ENCODE measurements at places on chromosomes 13 and 19.

DNA sequence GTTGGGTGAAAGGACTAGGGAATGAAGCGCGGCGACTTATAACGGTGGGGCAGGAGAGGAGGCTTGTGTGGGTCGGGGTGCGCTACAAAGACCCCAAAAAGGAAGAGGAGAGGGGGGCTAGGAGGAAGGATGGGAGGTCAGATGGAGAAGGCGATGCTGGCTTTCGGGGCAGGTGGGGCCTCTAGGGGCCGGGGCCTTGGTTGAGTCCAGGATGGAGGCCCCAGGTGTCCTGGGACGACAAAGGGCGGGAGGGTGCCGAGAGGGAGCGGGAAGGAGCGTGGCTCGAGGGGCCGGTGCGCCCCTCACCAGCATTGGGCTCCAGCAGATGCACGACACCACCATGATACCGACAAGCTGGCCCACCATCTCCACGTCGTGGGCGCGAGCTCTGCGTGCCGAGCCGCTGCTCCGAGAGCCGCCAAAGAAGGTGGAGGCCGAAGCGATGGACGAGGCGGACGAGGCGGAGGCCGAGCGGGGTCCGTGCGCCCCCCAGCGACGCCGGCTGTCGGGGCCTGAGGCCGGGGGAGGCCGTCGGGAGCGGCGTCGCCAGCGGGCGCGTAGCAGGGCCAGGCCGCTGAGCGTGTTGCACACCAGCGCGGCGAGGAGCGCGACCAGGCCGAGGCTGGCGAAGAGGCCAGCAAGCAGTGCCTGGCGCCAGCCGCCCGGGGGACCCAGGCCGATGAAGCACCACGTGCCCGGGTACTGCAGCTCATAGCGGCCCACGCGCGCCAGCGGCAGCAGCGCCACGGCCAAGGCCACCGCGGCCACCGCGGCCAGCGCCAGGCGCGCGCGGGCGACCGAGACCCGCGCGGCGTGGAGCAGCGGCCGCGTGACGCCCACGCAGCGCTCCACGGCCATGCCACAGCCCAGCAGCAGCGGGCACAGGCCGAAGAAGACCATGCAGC lies 1.8 kb downstream of the PTGER1 start:
- DNase-seq, result no peak

- no peak for DNase-seq
Observed at GRCh38 chr13:57063007-57063406, 77.7 kb upstream of the PRR20A start.

DNA sequence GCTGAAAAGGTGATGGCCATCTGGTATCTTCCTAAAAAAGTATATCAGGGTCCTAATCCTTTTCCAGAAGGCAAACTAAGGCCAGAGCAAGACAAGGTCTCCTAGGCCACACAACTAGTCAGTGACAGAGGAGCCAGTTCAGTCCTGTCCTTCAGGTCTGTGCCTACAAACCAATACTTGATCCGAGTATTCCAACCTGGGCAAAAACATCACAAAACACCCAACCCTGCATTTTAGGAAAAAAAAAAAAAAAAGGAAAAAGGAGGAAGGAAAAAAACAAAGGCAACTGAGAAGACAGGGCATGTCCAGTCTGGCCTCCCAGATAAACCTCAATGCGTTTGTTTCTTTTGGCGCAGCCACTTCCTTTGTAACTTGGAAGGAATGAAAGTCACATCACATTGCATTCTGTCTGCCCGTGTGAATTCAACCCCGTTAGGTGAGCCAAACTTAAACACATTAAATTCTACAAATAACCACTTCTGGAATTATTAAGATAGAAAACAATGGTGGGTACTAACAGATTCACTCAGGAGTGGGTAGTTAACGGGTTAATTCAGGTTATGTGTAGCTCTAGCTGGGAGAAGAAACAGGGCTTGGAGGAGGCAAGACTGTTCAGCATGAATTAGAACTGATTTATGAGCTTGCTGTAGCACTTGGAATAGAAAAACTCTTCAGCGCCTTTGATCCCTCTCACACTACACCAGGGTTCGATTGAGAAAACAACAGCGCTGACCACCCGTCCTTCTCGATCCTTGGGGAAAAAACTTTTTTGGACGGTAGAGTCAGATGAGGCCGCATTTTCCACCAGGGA lies 43.0 kb upstream of the HNRNPA1L2 start:
- DNase-seq, result no peak

DNA sequence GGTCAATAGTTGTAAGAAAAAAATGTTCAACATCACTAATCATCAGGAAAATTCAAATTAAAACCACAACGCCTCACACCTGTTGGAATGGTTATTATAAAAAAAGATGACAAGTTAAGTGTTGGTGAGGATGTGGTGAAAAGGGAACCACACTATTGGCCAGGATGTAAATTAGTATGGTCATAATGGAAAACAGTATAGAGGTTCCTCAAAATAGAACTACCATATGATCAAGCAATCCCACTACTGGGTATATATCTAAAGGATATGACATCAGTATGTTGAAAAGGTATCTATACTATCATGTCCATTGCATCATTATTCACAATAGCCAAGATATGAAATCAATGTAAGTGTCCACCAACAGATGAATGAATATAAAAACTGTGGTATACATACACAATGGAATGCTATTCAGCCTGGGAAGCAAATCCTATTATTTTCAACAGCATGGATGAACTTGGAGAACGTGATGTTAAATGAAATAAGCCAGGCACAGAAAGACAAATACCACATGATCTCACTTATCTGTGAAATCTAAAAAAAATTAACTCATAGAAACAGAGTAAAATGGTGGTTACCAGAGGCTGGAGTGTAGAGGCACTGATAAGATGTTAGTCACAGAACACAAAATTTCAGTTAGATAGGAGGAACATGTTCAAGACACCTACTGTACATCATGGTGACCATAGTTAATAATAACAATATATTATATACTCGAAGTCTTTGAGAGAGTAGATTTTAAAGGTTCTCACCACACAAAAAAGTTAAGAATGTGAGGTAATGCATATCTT lies 56.6 kb downstream of the TBC1D4 start:
- DNase-seq, result no peak

DNA sequence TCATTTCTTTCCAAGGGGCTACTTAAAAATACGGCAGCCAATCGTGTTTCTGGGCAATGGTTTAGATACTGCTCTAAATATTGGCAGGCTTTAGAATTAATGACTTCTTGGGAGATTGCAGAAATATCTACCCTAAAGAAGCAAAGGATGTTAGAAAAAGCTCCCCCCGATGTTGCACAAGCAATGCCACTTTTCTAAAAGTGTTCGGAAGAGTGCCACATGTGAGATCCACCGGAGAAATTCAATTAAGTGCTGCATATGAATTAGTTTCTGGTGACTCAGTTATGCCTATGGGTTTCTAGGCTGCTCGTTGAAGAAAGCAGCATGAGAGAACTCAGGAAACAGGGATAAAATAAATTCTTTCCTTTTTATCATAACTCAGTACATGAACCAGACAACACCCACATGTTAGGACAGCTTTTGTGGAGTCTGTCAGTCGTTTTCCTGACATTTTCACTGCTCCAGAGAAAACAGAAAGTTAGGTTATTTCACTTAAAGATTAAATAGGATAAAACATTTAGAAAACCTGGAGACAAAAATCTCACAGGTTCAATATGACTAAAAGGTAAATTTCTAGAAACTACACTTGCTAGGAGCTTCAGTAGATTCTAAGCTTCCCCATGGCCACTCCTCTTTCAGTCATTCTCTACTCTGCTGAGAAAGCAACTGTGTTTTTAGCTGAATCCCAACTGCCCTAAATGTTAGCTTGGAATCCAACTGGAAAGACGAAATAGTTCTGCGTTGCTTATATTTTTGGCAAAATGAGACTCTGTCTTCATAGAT lies 244.7 kb downstream of the DCLK1 start:
- no peak for DNase-seq

- no peak for DNase-seq
Observed at GRCh38 chr19:56138069-56138468, 3.0 kb upstream of the ZNF444 start.

DNA sequence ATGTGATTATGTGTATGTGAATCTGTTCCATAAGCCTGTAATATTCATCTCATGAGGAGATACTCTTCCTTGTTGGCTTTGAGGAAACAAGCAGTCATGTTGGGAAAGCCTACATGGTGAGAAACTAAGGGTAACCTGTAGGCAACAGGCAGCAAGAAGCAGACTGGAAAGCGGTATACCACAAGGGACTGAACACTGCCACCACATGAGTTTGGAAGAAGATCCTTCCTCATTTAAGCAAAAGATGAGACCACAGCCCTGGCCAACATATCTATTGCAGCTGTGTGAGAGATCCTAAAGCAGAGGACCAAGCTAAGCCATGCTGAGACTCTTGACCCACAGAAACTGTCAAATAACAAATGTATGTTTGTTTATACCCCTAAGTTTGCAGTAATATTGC lies 134.8 kb downstream of the B3GLCT start:
- no peak for DNase-seq

DNA sequence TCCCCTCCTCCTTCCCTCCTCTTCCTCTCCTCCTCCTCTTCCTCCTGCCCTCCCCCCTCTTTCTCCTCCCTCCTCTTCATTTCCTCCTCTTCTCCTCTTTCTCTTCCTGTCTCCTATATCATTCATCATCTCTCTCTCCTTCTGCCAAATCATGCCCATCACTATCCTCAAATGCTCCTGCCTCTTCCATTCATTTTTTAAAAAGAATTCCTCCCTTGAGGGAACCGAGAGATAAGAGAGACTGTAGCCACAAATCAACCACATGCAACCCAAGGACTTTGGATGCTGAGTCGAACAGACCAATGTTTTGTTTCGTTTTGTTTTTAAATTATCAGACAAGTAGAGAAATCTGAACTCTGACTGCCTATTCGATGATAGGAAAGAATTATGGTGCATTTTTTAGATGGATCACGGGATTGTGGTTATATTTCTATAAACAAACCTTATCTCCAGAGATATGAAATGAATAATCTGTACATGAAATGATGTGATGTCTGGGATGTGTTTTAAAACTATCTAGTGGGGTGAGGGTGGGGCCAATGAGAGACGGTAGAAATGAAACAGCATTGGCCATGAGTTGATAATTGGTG lies 9.5 kb upstream of the ZNF541 start:
- no peak for DNase-seq

GRCh38 chr19:11324079-11324661 lies 15.3 kb downstream of the RAB3D start:
- no peak for DNase-seq
